Cortex of kidney (tissue), 1 donor: ENCODE measurements at places on chromosomes 3 and 15.

- no peak for DNase-seq
These were observed 3.9 kb upstream of the CAMKV start for GRCh38 chr3:49873623-49874022.

DNA sequence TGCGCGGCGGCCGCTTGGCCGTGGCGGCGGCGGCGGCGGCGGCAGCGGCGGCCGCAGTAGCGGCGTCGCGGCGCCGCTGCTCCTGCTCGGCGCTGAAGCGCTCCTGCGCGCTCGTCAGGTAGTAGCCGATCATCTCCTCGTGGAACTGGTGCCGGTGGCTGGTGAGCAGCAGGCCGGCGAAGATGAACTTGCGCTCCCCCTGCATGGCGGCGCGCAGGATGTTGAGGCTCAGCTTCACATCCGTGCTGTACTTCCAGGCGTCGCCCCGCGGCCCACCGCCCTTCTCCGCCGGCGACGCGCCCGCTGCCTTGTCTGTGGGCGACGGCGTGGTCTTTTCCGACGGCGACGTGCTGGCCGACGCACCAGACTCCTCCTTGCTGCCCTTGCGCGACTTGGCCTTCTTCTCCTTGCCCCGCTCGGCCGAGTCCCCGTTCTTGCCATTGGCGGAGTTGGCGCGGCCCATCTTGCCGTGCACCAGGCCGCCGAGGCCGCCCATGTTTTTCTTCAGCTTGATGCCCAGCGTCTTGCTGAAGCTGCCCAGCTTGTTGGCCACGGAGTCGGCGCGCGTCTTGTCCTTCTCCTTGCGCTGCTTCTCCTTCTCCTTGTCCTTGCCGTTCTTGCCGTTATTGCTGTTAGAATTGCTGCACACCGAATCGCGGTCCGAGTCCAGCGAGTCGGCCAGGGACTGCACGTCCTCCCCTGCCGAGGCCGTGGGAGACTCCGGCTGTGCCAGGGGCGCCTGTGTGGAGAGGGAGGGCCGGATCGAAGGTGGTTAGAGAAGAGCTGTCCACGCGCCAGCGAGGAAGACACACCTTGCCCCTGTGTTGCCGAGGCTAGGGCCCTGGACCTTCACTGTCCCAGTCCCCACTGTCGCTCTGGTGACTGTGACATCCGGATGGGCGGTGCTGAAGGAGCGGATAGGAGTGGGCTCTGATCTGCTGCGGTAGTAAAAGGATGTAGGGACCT is 157.6 kb downstream of the KLF13 start:
- DNase-seq = no peak

- no peak for DNase-seq
These were observed 461 bp downstream of the COPB2 start for GRCh38 chr3:139388821-139389551.

DNA sequence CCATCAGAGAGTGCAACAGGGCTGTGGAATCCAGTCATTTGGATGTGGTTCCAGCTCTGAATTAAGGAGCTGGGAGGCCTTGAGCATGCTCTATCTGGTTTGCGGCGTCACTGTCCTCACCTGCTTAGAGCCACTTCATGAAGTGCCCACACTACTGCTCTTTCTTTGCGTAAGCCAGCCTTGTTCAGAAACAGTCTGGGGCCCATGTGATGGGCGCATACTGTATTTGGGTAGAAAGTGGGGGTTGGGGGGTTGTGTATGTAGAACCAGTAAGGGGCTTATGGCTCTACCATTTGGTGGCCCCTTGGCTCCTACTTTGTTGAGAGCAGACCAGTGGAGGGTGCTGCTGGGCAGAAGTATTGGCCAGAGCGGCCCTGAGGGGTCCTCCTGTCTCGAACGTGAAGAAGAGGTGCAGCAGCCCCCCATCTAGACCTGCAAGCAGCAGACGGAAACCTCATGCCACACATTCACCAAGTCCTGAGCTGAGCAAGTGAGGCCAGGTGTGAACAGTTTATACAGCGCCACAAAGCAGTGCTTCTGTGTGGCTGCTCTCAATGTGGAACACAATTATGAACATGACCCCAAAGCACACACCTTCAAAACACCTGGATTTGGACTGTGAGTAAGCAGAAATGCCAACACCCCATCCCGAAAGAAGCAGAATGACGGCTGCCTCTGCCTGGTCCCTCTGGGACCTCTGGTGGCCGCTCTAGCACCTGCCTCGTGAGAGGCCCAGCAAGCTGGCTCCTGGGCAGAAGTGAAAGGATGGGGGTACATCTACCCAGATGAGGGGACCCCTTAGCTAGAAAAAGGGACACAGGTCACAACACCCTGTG is 26.6 kb downstream of the SRPRB start:
- DNase-seq = no peak

DNA sequence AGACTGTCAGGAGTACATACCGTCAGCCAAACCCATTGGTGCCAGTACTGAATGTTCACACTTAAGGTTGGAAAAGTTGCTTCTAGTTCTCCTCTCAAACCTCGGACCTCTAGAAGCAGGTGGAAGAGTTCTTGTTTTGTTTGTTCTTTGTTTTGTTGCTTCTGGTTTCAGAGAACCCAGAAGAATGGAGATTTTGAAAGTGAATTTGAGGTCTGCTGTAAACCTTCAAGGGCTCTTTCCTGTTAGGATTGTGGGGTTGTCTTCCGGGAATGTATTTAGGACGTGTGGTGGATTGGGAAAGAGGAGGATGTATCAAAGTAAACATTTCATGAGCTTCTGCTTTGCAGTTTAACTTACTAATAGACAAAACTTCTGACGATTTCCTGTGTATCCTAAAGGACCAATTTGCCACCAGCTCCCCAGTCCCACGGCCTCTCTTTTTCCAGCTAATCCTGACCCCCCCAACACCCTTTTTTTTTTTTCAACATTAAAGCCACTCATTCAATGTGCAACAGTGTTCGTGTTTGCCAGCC is 50.3 kb downstream of the FILIP1L start:
- DNase-seq = no peak
